Heart left ventricle (tissue), 16 donors: ENCODE measurements at places on chromosomes 11 and 22. TPM values are rescaled to one million over a fixed set of nuclear protein-coding genes. Genes with fewer than 3 reads are reported as not detected.

DNA sequence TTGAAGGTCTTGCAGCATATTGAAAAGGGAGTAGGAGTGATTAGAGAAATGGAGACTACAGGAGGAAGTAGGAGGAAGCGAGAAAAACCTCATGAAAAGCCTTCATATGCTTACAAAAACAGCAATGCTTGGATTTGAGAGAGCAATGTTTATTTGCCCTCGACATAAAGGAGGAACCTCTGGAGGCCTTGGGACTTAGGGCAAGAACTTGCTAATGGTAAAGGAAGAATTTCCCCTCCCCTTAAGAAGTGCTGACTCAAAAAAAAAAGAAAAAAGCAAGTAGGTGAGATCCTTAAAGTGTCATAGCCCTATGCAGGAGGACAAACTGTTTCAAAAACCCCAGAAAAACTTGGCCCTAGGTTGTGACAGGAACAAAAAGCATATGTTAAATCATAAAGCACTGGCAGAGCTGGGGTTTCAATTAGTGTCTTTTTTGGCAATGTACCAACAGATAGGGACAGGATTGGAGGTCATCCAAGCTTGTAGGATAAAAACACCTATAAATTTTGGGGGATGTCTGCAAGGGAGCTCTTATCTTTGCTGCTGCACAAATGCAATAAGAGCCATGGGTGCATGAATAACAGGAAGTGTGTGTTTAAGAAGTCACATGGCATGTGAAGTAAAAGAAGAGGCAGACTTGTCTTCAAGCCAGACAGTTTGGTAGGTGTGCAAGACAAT lies 4.9 kb downstream of the GLYAT start:
- DNase-seq, result no peak

DNA sequence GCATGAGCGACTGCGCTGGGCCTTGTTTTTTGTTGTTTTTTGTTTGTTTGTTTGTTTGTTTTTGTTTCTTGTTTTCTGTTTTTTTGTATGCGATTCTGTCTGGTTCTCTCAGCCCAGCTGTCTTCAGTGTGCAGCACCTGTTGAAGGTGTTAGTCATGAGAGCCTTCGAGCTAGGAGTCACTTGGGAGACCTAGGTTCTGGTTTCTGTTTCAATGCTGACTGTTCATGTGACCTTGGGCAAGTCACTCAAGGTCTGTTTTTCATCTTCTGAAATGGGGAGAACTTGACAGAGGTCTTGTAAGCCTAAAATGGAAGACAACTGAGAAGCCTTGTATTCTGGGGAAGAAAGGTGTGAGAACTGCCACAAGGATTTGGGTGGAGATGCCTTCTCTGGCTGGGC lies 1.8 kb downstream of the DCPS start:
- DNase-seq, result no peak

GRCh38 chr11:25970726-25971508 lies 361.0 kb upstream of the ANO3 start:
- DNase-seq, result no peak

DNA sequence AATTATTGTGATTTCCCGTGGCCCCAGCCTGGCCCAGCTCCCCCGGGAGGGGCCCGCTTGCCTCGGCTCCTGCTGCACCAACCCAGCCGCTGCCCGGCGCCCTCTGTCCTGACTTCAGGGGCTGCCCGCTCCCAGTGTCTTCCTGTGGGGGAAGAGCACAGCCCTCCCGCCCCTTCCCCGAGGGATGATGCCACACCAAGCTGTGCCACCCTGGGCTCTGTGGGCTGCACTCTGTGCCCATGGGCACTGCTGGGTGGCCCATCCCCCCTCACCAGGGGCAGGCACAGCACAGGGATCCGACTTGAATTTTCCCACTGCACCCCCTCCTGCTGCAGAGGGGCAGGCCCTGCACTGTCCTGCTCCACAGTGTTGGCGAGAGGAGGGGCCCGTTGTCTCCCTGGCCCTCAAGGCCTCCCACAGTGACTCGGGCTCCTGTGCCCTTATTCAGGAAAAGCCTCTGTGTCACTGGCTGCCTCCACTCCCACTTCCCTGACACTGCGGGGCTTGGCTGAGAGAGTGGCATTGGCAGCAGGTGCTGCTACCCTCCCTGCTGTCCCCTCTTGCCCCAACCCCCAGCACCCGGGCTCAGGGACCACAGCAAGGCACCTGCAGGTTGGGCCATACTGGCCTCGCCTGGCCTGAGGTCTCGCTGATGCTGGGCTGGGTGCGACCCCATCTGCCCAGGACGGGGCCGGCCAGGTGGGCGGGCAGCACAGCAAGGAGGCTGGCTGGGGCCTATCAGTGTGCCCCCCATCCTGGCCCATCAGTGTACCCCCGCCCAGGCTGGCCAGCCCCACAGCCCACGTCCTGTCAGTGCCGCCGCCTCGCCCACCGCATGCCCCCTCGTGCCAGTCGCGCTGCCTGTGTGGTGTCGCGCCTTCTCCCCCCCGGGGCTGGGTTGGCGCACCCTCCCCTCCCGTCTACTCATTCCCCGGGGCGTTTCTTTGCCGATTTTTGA lies 3.3 kb upstream of the ANKRD13D start:
- DNase-seq, result peak; percentile 28

The NPAS4 gene
- not detected for total RNA-seq

DNA sequence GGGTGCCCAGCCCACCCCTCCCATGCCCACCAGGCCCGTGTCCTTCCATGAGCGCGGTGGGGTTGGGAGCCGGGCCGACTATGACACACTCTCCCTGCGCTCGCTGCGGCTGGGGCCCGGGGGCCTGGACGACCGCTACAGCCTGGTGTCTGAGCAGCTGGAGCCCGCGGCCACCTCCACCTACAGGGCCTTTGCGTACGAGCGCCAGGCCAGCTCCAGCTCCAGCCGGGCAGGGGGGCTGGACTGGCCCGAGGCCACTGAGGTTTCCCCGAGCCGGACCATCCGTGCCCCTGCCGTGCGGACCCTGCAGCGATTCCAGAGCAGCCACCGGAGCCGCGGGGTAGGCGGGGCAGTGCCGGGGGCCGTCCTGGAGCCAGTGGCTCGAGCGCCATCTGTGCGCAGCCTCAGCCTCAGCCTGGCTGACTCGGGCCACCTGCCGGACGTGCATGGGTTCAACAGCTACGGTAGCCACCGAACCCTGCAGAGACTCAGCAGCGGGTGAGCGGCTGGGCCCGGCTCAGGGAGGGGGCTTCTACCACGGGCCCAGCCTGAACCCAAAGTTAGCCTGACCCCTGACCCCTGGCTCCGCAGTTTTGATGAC lies 3.0 kb downstream of the PKP3 start:
- DNase-seq, result peak; percentile 56

- no peak for DNase-seq
Observed at GRCh38 chr11:96215826-96216225, 127.2 kb downstream of the MAML2 start.

The C11orf91 gene
- total RNA-seq, result not detected

The CHRNA10 gene
- 0.77 TPM for total RNA-seq

DNA sequence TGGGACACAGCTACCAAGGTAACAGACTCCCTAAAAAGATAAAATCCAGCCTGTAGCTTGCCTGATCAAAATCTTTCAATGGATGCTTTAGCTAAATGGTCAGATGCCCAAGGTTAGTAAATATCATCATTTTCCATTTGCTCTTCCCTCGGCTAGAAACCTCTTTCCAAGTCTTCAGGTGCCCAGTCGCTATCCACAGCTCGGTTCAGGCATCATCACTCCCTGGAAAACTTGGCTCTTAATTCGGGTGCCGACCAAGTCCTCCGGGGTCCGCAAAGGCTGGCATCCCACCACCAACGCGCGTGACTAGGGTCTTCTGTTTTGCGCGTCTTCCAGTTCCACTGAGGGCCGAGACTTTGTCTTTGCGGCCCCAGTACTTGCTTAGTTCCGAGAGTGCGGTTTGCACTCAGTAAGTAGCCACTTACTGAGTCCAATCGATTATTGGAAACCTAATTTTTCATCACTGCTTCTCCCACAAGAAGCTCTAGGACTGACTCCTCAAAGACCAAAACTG lies 44.3 kb downstream of the OR4D9 start:
- DNase-seq, result no peak

DNA sequence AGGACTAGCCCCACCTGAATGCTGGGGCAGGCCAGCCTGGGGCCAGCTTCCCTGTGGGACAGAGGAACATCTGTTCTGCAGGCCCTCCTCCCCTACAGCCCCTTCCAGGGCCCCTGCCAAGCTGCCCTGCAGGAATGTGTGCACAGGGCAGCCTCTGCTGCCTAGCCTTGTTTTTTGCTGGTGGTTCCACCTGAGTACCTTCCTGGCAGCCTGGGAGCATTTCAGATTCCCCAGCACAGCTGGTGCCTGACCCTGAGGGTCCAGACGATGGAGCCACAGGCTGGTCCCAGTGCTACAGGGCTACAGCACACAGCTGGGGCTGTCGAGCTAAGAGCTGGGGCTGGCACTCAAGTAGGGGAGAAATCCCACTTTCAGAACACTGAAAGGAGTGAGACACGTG lies 22.3 kb upstream of the GPR83 start:
- DNase-seq, result no peak

DNA sequence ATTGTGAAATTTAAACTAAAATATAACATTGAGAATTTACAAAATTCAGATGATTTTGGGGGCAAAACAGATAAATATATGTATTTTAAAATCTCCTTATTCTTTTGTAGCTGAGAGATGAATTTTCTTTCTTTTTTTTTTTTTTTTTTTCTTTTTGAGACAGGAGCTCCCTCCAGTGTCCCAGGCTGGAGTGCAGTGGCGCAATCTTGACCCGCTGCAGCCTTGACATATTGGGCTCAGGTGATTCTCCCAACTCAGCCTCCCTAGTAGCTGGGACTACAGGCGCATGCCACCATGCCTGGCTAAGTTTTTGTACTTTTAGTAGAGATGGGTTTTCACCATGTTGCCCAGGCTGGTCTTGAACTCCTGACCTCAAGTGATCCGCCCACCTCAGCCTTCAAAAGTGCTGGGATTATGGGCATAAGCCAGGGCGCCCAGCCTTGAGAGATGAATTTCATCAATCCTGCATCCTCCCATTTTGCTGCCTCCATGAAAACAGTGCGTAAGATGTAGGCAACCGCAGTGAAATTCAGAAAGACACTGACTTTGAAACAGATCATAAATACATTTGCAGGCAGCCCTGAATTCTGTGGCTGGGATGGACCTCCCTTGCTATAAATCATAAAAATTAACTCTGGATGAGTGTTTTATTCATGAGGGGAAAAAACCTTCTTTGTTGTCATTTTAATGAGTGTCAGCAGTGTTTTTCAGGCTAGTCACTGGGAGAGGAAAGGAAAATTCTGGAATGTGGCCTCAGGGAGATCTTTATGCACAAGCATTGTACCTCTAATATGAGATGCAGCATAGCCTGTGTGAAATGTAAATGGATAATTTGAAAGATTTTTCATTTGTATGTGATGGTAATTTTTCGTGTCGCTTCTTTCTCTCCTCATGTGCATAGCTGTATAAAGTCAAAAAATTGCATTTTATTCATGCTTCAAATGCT lies 14.4 kb downstream of the ELMOD1 start:
- DNase-seq, result no peak
